NCI-H1092 (cell line): ENCODE measurements at places on chromosomes 7 and 10.

- DNase-seq, result no peak
Measured at GRCh38 chr10:5484205-5484604, 15.2 kb downstream of the CALML5 start.

DNA sequence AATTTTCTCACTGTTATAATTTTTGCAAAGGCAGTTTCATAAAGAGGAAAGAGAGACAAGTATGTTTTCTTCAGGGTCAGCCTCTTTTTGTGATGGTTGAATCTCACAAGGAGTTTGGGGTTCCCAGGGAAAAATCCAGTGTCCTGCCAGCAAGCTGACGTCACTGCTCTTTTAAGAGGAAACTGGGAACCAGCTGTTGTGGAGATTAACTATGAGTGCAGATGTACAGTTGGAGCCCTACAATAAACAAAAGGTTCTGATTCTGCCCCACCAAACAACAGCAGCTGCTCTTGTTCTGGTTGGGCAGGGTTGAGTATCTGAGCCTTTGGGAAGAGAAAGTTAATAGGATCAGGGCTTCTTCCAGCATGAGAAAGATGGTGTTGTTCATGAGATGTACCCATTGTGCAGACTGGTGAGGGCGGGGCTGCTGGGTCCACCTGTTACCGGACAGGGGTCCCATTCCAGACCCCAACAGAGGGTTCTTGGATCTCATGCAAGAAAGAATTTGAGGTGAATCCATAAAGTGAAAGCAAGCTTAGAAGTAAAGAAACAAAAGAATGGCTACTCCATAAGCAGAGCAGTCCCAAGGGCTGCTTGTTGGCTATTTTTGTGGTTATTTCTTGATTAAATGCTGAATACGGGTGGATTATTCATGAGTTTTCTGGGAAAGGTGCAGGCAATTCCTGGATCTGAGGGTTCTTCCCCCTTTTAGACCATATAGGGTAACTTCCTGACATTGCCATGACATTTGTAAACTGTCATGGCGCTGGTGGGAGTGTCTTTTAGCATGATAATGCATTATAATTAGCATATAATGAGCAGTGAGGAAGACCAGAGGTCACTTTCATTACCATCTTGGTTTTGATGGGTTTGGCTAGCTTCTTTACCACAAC is 12.5 kb downstream of the PRF1 start:
- DNase-seq, result no peak

DNA sequence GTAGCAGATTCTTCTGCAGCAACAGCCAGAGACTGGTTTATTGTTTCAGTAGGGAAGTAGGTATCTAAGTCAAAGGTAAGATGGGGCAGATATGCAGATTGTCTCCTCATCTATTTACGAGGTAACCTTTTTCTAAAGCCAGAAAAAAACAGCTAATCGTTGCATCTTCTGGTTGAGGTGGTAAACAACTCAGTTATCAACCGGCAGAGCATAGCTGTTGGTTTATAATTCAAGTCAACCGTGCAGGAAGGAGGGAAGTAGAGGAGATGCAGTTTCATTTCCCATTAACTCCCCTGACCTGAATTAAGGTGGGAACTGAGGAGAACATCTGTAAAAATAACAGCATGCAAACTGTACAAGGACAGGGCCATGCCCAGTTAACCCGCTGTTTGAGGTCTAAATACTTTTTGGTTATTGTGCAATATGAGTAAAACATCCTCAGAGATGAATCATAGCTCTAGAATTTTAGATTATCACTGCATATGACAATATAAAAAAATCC is 156.5 kb upstream of the ITGB1 start:
- DNase-seq, result no peak

GRCh38 chr10:52357971-52358370 is 43.9 kb downstream of the DKK1 start:
- DNase-seq, result no peak

GRCh38 chr10:27537787-27538186 is 33.7 kb downstream of the RAB18 start:
- no peak for DNase-seq

DNA sequence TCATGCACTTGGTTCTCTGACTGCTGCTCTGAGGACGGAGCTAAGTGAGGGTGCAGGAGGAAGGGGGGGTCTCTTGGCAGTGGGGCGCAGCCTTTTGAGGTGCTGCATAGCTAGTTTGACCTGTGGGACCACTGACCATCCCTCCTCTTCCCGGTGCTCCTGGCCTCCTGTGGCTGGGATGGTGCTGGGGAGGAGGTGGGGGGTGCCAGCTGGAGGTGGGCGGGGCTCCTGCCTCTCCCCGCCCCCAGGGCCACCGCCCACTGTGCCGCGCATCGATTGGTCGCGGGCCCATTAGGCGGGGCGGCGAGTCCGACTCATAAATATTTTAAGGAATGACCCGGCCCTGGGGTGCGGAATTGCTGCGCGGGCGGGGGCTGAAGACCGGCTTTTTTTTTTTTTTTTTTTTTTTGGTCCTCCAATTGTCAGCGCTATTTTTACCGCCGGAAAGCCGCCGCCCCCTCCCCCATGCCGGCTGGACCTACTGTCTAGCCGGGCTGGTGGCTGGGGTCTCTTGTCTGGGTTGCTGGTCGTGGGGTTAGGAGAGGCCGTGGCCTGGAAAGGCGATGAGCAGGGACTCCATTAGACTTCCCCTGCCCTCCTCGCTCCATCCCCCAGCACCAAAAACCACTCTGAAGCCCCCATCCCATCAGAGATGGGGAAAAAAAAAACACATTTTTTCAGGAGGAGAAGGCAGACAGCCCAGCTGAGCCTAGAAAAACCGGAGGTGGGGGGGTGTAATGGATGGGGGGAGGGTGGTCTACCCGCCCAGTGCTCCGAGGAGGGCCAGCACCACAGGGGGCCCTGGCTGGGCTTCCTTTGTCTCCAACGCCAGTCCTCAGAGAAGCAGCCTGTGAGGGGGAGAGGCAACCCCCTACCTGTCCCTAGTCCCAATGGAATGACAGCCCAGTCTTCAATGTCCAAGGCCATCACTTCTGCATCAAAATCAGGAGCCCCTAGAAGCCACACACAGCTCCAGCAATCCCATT is 6.4 kb downstream of the SH2B2 start:
- no peak for DNase-seq

GRCh38 chr7:55478700-55479099 is 93.6 kb downstream of the VOPP1 start:
- no peak for DNase-seq

- DNase-seq, result no peak
Measured at GRCh38 chr10:71538608-71539260, 142.0 kb downstream of the CDH23 start.

- no peak for DNase-seq
Measured at GRCh38 chr10:58661336-58661735, 148.7 kb downstream of the BICC1 start.

- DNase-seq, result no peak
Measured at GRCh38 chr7:132613737-132614136, 37.5 kb upstream of the PLXNA4 start.

DNA sequence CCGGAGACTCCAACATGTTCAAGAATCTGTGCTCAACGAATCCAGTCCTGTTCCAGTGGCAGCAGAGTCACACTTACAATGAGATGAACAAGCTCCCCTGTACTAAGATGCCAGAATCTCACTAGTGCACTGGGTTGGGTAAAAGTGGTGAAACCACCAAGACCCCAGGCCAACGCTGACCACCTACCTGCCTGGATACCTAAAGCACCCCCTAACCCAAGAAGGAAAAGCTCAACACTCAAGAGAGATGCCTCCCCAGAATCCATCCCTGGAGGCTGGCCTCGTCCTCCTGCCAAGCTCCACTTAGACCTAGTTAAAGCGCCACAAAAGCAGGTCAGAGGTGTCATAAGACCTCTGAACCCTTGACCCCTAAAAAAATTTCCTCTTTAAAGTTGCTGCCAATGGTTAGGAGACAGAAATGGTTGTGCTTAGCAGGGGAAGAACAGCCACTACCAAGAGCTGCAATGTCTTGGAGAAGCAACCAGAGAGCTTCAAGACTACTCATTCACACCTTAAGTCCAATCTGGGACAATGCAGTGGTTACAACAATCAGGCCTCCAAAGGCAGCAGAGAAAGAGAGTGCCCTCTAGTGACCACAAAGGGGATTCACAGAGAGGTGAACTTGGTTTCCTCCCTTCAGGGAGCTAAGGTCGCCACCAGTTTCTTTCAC is 94.6 kb upstream of the MACROH2A2 start:
- DNase-seq, result peak; percentile 7

DNA sequence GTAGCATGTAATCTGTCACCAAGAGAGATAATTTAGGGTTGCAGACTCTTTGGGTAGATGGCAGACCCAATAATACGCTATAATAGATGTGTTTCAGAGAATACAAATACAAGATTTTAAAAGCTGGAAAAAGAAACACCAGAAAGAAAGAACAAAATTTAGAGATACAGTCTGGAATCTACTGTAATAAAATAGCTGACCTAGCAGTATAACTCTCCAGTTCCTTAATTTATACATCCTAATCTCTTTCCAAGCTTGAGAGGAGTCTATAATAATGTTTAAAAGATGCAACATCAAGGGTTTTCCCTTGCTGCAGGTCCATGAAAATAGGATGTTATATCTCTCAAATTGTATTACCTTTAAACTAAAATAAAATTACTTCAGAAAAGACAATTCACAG is 27.2 kb upstream of the GPR22 start:
- no peak for DNase-seq

GRCh38 chr10:30579574-30579973 is 50.0 kb downstream of the LYZL2 start:
- no peak for DNase-seq

DNA sequence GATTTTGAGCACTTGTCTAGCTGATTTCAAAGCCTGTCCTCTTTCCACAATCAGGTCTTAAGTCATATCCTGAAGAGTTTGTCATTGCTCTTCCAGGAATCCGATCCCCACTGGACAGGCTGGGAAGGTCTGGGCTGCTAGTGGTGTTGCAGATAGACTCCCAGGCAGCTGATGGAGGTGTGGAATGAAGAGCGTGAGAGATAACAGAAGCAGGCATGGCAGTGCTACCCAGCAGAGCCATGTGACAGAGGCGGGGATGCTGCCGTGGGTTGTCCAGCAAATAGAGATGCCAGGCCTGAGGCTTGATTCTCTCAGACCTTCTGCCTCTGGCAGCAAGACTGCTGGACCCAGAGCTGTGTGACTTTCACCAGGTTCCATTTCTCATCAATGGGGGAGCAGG is 116.5 kb upstream of the EEPD1 start:
- no peak for DNase-seq

DNA sequence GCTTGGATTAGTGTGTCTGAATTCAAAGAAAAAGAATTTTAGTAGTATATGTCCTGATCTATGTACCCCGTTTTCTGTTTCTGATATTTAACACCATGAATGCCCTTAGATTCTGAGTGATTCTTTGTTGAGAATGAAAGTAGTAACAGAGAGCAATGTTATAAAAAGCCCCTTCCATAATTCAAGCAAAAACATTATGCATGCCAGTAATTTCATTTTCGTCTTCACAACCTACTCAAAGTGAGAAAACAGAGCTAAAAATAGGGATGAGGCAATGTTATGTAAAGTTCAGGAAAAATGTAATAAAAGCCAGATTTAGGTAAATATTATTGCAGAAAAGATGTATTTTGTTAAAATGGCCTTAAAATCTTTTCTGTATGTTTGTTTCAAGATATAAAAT is 28.1 kb downstream of the PTPRZ1 start:
- DNase-seq, result no peak

DNA sequence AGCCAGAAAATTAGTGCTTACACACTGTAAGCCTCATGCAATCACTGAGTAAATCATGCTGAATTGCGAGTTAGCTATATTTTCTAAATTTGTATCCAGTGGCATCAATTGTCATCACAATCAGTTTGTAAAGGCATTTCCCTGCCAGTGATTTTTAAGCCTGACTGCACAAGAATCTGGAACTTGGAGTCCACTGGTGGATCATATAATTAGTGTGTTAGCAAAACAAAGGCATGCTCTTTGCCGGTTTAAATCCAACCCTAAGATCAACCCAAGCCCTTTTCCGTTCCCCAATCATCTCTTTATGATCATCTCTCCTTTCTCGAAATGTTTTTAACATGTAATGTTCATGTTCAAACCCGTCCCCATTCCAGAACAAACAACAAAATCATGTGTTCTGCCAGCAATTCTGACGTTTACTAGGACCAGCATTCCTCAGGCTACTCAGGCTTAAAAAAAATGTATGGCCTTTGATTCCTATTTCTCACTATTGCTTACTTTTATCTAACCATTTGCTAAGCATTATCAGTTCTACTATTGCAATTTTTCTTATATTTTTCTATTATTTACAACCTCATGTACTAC is 649.2 kb downstream of the SORCS1 start:
- DNase-seq, result no peak

- peak; percentile 5 for DNase-seq
Measured at GRCh38 chr10:17907641-17908040, 44.1 kb upstream of the SLC39A12 start.

- no peak for DNase-seq
Measured at GRCh38 chr10:10726101-10726500, 291.6 kb upstream of the CELF2 start.

- DNase-seq, result no peak
Measured at GRCh38 chr10:89374713-89375141, 3.1 kb upstream of the IFIT1B start.

DNA sequence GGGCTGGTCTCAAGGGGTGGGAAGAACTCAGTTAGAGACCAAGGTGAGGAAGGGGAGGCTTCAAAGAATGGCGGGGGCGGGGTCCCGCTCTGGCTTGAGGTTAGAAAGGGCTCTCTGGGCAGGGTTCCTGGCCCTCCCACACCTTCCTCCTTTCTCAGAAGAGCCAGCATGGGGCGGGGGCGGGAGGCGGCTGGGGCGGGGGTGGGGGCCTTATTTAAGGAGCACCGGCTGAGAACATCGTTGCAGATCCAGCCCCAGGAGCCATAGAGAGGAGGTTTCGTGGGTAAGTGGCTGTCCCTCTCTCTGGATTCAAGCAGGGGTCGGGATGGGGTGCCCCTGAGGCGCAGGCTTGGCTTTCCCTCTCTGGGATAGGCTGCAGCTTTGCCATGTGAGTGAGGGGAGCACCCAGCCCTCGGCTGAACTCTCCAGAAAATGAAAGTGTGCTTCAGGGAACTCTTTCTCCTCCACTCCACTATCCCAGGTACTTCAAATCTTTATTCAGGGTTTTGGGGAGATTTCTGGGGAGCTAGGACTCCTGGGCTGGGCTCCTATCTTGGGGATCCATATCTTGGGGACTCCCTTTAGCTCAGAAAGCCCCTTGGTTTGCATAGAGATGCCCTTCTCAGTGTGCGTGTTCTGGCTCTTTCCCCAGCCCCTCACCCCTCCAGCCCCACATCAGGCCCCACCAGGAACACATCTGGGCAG is 3.3 kb upstream of the CUEDC2 start:
- DNase-seq, result no peak
